Pancreas (tissue), 10 donors: ENCODE measurements at places on chromosomes 3 and 15. TPM values are rescaled to one million over a fixed set of nuclear protein-coding genes. Genes with fewer than 3 reads are reported as not detected.

The DAZL gene
- total RNA-seq: not detected

The CMSS1 gene
- 14.8 TPM for total RNA-seq

The SEMA5B gene
- total RNA-seq: 1.8 TPM

GRCh38 chr3:144900366-144900765 lies 928.7 kb downstream of the DIPK2A start:
- DNase-seq: no peak

- DNase-seq: peak; percentile 55
Observed at GRCh38 chr3:172138792-172139507, 99.6 kb downstream of the FNDC3B start.

- DNase-seq: no peak
Observed at GRCh38 chr3:131494706-131495105, 8.1 kb downstream of the MRPL3 start.
